Suprapubic skin (tissue), 4 donors: ENCODE measurements at places on chromosomes 6 and 20.
A peak's percentile ranks its signal among the peaks of the same experiment; 100 is the strongest.

GRCh38 chr20:19115581-19115980 lies 96.9 kb upstream of the SLC24A3 start:
- no peak overlapping the region for H3K4me3 ChIP-seq
- DNase-seq = no peak
- H3K4me1 ChIP-seq = no peaks in the 10 kb centered on the region
- H3K36me3 ChIP-seq = no peaks in the 10 kb centered on the region
- no peaks in the 10 kb centered on the region for H3K27me3 ChIP-seq

GRCh38 chr20:10771435-10772140 lies 97.8 kb upstream of the JAG1 start:
- H3K27ac ChIP-seq = no peak overlapping the region
- no peaks in the 10 kb centered on the region for H3K27me3 ChIP-seq
- no peak for DNase-seq
- no peaks in the 10 kb centered on the region for H3K4me1 ChIP-seq

- no peak for DNase-seq
- H3K4me1 ChIP-seq = peaks cover 17% of the 10 kb centered on the region
- H3K27ac ChIP-seq = peak overlapping the region; percentile 31
- H3K36me3 ChIP-seq = no peaks in the 10 kb centered on the region
Observed at GRCh38 chr6:8707956-8708772, 272.8 kb upstream of the SLC35B3 start.

DNA sequence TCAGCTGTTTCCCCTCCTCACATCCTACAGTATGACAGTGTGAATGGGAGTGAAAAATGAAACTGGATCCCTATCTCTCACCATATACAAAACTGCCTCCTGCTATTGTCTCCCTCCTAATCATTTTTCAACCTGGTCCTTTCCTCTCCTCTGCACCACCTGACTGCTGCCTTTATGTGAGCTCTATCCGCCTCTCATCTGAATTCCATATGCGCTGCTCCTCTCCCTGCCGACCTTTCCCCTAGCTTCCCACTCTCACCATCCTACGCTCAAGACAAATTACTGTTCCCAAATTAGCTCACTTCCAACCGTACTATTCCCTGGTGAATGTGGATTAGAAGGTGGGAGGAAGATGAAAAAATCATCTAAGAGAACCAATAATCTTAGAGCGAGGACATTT lies 148.4 kb upstream of the FBXL4 start:
- H3K36me3 ChIP-seq = no peaks in the 10 kb centered on the region
- H3K4me1 ChIP-seq = no peaks in the 10 kb centered on the region
- H3K27ac ChIP-seq = no peak overlapping the region
- DNase-seq = no peak

- no peak overlapping the region for H3K4me3 ChIP-seq
- no peaks in the 10 kb centered on the region for H3K27me3 ChIP-seq
- H3K4me1 ChIP-seq = no peaks in the 10 kb centered on the region
- no peak overlapping the region for H3K27ac ChIP-seq
- DNase-seq = no peak
Observed at GRCh38 chr6:140609956-140610355, 1235.5 kb upstream of the CITED2 start.

DNA sequence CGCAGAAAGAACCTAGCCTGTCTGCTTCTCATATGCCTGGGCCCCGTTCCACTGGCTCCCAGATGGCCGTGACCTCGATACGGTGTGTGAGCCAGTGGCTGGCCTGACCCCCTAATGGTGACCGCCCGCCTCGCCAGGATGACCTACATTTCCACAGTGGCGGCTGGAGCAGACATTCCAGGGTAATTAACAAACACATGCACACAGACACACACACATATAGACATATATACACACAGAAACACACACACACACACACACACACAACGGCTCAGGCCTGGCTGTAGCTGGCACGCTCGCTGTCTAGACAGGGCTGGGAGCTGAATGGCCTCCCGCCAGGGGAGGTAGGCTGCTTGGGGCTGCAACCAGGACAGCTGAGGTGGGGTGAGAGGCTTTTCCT lies 227.1 kb downstream of the ANKRD60 start:
- H3K27ac ChIP-seq = no peak overlapping the region
- DNase-seq = no peak
- no peaks in the 10 kb centered on the region for H3K36me3 ChIP-seq
- H3K4me1 ChIP-seq = peaks cover 30% of the 10 kb centered on the region
- H3K27me3 ChIP-seq = no peaks in the 10 kb centered on the region
- H3K4me3 ChIP-seq = no peak overlapping the region

DNA sequence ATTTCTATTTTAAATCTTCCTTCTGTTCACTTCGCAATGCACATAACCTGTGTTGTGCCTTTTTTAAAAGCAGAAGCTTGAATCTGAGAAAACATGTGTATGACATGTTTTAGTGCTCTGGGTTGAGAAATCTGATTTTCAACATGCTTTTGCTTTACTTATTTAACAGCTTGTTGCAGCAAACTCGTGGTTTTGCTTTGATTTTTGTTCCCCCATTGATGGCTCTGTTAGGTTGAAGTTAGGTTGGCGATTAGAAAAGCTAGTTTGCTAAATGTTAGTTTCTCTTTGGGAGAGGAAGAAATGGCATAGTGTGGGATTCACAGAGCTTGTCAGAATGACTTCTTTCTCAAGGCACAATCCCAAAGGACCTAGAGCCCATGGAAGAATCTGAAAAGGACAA lies 170.8 kb downstream of the TMEM242 start:
- peaks cover 44% of the 10 kb centered on the region for H3K36me3 ChIP-seq
- H3K27ac ChIP-seq = no peak overlapping the region
- H3K4me1 ChIP-seq = peaks cover 17% of the 10 kb centered on the region
- no peak for DNase-seq
- H3K27me3 ChIP-seq = no peaks in the 10 kb centered on the region

- DNase-seq = no peak
- peaks cover 9% of the 10 kb centered on the region for H3K4me1 ChIP-seq
- H3K27ac ChIP-seq = no peak overlapping the region
- no peak overlapping the region for H3K4me3 ChIP-seq
- no peaks in the 10 kb centered on the region for H3K36me3 ChIP-seq
- H3K27me3 ChIP-seq = no peaks in the 10 kb centered on the region
Observed at GRCh38 chr20:38170826-38171674, 6.0 kb upstream of the TGM2 start.

GRCh38 chr6:11536795-11537194 lies 754 bp upstream of the TMEM170B start:
- DNase-seq = no peak
- no peaks in the 10 kb centered on the region for H3K36me3 ChIP-seq
- H3K4me3 ChIP-seq = peak overlapping the region; percentile 76
- H3K4me1 ChIP-seq = peaks cover 23% of the 10 kb centered on the region

GRCh38 chr20:34852298-34852697 lies 20.4 kb downstream of the GGT7 start:
- H3K36me3 ChIP-seq = peaks cover 59% of the 10 kb centered on the region
- no peaks in the 10 kb centered on the region for H3K4me1 ChIP-seq
- DNase-seq = no peak
- H3K27me3 ChIP-seq = no peaks in the 10 kb centered on the region
- H3K27ac ChIP-seq = no peak overlapping the region

GRCh38 chr20:62835931-62836861 lies 19.3 kb downstream of the COL9A3 start:
- no peak for DNase-seq
- H3K36me3 ChIP-seq = no peaks in the 10 kb centered on the region
- peaks cover 40% of the 10 kb centered on the region for H3K4me1 ChIP-seq
- H3K27me3 ChIP-seq = peaks cover 2% of the 10 kb centered on the region
- peak overlapping the region; percentile 37 for H3K4me3 ChIP-seq
- no peak overlapping the region for H3K27ac ChIP-seq

- DNase-seq = no peak
- H3K4me1 ChIP-seq = peaks cover 22% of the 10 kb centered on the region
- no peak overlapping the region for H3K27ac ChIP-seq
- H3K27me3 ChIP-seq = no peaks in the 10 kb centered on the region
- peaks cover 24% of the 10 kb centered on the region for H3K36me3 ChIP-seq
- no peak overlapping the region for H3K4me3 ChIP-seq
Observed at GRCh38 chr20:63769891-63770474, 30.4 kb downstream of the SLC2A4RG start.

DNA sequence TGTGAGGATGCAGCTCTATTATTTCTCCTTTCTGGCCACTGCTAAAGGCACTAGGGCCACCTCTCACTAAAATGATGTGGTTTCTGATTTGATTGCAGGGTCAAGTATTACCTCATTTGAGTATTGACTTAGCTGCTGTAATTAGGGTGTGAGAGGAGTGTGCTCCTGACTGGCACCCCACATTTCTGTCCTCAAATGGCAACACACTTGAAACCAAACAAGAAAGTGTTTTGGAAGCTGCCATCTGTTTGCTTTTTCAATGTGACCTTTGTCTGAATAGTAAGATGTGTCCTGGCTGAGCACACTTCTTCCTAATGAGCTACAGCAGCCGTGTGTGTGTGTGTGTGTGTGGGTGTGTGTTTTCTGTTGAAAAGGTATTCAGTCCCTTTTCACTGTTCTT lies 62.8 kb upstream of the SCP2D1 start:
- H3K36me3 ChIP-seq = no peaks in the 10 kb centered on the region
- H3K4me3 ChIP-seq = no peak overlapping the region
- no peak overlapping the region for H3K27ac ChIP-seq

DNA sequence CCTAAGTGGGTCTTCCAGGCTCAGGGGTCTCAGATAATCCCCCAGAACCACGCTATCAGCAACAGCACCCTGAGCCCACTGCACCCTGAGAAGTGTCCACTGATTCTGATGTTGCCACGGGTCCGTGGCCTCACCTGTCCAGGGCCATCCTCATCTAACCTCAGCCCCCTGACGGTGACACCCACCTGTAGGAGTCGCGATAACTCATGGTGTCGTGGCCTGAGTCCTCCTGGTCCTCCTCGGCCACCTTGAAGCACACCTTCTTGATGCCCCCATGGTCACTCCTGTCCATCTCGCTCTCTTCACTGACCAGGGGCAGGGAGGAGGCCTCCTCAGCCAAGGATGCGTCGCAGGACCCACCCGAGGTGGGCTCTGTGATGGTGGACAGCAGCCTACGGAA lies 182.1 kb downstream of the PREX1 start:
- H3K27me3 ChIP-seq = no peaks in the 10 kb centered on the region
- H3K36me3 ChIP-seq = peaks cover 52% of the 10 kb centered on the region
- no peak for DNase-seq
- no peaks in the 10 kb centered on the region for H3K4me1 ChIP-seq
- no peak overlapping the region for H3K27ac ChIP-seq

DNA sequence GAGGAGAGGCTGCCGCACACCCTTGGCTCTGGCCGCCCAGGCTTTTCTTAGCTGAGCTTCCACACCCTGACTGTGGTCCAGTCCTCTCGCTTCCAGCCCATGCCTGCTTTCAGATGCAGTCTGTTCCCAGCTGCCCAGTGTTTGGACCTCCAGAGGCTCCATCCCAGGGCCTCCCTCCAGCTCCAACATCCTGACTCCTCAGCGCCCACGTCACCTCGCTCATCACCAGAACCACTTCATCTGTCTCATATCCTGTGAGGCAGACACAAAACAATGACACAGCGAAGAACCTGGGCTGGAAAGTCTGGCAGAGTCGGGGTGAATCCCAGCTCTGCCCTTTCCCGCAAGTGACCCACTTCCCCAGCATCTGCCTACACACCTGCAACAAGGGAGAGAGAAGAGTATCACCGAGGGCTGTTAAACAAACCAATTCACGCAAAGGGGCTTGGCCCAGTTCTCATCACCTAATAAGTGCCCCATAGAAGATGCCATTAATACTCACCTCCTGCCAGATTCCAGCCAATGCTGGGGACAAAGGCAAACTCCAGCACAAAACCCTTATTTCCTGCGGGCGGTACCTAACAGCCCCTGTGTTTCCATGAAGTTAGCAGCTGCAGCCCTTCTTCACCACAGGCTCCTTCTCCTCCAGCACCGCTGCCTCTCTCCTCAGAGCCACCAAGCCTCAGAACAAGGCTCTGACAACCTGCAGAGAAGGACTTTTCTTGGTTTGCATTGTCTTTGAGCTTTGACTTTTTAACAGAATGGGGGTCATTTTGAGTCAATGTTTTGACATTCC lies 133.4 kb upstream of the CDH4 start:
- H3K27ac ChIP-seq = no peak overlapping the region
- H3K4me1 ChIP-seq = no peaks in the 10 kb centered on the region
- no peaks in the 10 kb centered on the region for H3K36me3 ChIP-seq
- no peak overlapping the region for H3K4me3 ChIP-seq
- H3K27me3 ChIP-seq = peaks cover 20% of the 10 kb centered on the region
- no peak for DNase-seq
